ENCODE measurements at places on chromosomes 7 and 10.

DNA sequence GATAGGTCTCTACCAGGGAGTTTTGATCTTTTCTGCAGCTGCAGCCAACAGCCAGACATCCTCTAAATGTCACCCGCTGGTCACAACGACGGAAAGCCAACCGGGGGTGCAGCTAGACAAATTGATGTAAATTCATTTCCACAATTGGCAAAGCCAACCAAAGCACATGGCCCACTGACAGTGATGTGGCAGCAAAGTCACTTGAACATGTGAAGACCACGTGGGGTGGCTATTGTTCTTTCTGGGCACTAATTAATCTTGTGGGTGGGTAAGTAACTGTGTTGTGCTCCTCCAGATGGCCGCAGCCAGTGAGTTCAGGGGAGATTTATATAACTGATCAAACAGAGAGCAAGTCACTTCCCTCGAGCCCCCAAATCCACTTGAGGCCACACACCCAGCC, 354.1 kb downstream of the ANKRD30A start:
- no peak for DNase-seq

DNA sequence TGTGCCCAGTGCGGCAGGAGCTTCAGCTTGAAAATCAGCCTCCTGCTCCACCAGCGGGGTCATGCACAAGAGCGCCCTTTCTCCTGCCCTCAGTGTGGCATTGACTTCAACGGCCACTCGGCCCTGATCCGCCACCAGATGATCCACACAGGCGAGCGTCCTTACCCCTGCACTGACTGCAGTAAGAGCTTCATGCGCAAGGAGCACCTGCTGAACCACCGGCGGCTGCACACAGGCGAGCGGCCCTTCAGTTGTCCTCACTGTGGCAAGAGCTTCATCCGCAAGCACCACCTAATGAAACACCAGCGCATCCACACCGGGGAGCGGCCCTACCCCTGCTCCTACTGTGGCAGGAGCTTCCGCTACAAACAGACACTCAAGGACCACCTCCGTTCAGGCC, 16.1 kb upstream of the ZNF282 start:
- no peak for DNase-seq

- DNase-seq, result no peak
Observed at GRCh38 chr7:83798489-83798888, 149.6 kb upstream of the SEMA3E start.

GRCh38 chr7:107383203-107383602, 86.7 kb upstream of the GPR22 start:
- no peak for DNase-seq

GRCh38 chr10:86668297-86669165, at the start of gene LDB3:
Gene LDB3 (plus strand): TSS chr10:86668511. CDS start chr10:86668692, 181 bp downstream.
- DNase-seq, result peak; percentile 29

DNA sequence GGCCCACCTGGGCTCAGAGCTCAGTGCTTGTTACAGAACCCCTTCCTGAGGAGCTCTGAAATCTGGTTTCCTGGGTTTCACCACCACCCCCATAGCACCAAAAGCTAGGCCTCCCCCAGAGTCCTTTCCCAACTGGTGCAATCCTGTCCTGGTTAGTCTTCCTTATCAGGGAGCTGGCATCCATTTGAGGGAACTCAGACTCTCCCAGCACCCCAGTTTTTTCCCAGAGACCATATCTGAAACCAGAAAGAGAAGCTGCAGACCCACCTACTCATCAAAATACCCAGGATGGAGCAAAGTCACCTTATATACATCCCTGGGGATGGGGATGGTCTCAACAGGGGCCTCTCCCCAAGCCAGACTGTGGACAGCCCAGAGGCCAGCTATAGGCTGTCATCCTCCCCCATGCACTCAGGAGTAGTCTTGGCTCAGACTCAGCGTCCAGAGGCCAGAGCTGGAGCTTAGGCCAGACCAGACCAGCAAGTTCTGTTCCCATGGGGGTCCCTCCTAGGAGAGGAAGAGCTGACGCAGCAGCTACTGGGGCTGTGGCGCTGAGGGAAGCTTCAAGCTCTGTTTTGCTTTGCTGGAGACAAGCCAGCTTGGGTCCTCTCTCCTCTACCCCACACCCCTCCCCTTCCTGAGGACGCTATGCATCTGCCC, 3.0 kb downstream of the TBATA start:
- DNase-seq, result no peak

DNA sequence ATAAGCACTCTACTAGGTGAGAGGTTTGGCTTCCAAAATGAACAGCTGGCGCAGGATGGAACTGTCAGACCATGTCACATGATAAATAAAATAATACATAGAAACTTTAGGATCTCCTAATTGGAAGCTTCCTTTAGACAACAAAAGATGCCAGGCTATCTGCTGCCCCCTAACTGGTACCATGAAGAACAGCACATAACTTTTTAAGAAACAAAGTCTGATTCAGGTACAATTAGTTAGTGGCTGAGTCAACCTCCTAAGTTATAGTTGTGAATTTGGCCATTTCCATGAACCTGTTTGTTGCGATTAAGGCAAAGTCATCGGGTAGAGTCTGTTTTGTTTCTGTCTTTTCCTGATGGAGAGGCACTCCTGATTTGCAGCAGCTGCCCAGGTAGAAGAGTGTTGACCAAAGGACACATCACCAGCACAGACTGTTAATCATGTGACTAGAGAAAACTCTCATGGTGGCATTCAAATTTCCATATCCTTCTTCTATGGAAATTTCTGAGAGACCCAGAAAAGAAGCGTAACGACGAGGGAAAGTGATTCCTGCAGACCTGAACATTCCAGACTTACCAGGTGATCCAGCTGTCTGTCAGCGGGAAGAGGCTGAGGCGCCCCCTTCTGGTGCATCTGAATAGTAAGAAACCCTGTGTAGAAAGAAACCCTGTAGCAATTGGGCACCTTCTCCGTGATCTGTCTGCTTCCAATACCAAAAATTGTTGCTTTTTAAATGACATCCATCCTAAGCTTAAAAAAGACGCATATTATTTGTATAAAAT, 8.6 kb upstream of the INHBA start:
- no peak for DNase-seq

- DNase-seq, result no peak
Observed at GRCh38 chr10:22454634-22455033, 109.3 kb downstream of the SPAG6 start.

DNA sequence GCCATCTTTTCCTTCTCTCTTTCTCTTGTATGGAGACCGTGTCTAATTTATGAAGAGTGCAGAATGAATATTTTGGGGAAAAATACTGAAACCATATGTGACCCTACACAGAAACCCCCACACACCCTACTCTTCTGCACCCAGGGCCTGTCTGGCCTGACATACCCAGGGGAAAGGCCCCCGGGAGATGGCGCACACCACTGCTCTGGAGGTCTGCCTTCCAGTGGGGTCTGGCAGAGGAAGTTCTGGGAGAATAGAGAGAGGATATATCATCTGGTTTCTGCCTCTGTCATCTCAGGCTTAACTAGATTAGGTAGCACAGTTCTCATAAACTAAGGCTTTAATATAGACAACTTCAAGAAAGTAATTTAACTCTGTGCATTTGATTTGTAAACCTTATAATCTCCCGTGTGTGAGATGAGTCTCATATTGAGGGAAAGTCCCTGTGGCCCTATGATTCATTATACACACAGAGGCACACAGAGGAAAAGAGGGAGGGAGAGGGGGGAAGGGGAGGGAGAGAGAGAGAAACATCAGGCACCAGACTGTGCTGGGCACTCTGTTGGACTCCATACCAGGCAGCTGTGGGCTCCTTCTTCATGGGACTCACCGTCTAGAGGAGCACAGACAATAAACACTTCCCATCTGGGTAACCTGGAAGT, 123.3 kb downstream of the AOAH start:
- no peak for DNase-seq

GRCh38 chr10:93452143-93452542, 30.0 kb downstream of the MYOF start:
- DNase-seq, result no peak

DNA sequence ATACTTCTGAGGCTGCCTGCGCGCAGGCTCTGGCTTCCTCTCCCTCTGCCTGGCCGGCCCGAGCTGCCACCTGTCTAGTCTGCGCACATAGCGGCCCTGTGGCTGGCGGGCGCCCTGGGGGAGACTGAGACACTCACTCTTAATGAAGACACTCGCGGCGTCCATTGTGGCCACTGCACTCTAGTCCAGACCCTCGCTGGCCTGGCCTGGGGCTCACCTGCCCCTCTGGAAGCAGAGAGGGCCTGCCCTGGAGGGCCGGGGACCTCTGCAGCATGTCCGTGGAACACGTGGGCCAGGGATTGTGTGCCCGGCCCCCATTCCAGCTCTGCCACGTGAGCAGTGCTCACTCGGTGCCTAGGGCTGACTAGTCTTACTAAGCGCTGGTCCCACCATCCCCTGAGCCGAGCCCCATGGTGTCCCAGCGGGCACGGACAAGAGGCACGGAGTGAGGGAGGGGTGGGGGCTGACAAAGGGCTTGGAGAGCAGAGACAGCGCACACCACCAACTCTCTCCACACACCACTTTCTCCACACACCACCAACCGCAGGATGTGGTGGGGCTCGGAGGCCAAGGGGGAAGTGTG, 149.3 kb downstream of the ELFN1 start:
- DNase-seq, result no peak

GRCh38 chr10:69751214-69751613, 50.5 kb upstream of the COL13A1 start:
- no peak for DNase-seq

- DNase-seq, result no peak
Observed at GRCh38 chr7:90621125-90621746, 25.1 kb downstream of the CDK14 start.

- no peak for DNase-seq
Observed at GRCh38 chr10:75620356-75620755, 188.9 kb downstream of the LRMDA start.

DNA sequence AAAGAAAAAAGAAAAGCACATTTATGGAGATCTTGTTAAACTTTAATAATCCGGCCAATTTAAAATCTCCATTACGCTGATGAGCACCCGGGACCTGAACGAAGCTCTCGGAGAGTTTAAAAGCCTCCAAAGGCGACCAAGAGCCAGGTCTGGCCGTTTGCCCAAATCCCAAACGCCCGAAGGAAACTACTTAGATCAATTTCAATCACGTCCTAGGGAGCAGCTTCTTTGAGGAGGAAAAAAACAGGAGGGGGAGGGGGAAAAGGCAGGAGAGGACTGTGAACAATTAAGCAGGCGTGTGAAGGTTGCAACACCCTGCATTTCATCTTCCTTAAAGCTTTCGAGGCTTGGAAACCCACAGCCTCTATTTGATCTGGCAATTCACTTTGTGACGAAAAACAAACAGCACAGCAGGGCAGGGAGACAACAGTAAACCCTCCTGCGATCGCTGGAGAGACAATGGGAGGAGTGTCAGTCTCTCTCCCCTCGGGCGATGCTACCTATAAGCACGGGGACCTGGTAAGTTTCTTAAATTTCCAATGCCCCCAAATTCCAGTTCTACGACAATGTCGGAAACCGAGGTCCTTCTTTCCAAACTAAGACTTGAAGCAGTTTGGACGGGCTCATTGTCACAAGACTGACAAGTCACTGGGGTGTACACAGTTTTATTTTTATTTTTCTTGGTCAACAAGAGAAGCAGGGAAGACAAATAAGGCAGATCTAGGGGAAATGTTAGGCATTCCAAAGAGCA, 1.2 kb downstream of the KLF6 start:
- no peak for DNase-seq

GRCh38 chr10:72336259-72337038, 18.3 kb downstream of the DNAJB12 start:
- DNase-seq, result no peak

- no peak for DNase-seq
Observed at GRCh38 chr7:77563275-77563674, 26.2 kb downstream of the PTPN12 start.

DNA sequence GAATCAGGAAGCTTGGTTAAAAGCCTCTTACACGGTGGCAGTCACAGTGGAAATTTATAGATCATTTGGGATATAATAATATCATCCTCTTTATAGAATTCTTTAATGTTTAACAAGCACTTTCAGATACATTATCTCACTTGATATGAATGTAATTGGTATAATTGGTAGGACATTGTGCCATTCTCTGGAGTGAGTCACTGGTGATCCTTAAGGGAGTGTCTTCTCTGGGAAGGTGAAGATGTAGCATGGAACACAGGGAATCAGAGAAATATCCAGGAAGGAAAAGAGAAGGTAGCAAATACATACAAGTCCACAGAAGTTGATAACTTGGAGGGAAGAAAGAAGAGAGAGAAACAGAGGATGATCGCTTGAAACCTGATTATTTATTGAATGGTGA, 9.8 kb downstream of the PTPRZ1 start:
- no peak for DNase-seq

- DNase-seq, result no peak
Observed at GRCh38 chr10:114743521-114744231, 77.9 kb upstream of the FHIP2A start.

- no peak for DNase-seq
Observed at GRCh38 chr10:60827791-60828488, 49.7 kb downstream of the CDK1 start.

DNA sequence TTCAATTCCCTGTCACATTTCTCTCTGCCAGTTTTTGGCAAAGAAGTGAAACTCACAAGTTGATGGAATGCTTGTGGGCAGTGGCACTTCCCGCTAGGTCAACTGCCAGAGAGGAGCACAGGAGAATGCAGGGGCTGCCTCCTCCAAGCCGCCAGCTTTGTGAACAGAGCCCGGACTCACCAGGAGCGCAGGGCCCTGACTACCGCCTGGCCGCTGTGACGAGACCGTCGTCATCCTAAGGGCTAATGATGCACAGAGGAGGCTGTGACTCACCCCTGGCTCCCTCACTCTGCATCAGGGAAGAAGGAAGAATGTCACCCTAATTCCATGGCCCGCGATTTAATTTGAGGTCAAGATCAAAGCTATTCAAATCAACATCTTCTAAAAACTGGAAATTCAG, 123.9 kb downstream of the TAX1BP1 start:
- DNase-seq, result peak; percentile 14

DNA sequence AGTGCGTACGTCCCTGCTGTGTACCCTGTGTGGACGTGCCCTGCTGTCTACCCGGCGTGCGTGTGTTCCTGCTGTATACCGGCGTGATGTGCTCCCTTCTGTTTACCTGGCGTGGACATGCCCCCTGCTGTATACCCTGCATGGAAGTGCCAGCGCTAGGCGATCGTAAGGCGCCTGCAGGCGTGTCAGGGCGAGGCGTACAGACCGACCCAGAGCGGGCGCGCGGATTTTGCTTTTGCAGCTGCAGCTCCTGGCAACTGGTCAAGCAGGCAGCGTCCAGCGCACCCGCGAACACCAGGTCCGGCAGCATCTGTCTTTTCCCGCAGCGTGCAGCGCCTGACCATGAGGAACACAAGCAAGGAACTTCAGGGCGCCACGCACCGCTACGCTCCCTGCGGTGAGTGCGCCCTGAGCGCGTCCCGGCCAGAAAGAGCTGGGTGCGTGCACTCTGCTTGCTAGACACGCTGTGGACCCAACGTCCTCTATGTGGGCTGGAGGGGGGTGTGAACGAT, 680 bp downstream of the C7orf57 start:
- DNase-seq, result no peak

GRCh38 chr10:43121444-43121843, 16.8 kb upstream of the CSGALNACT2 start:
- DNase-seq, result no peak

DNA sequence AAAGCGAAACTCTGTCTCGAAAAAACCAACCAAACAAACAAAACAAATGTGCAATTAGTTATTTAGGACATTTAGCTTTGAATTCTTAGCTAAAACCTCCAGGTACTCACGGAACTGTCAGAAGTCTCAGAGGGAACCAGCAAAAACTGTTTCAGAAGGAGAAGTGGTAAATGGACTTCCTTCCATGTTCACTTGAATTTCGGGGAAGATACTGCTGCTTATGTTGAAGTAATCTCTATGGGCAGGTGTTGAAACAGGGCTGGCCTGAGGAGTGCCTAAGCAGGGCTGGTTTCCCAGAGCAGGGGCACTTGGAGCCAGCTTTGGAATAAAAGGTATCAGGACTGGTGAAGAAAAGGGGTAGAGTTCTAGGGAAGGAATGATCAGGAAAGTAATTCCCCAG, 2.4 kb upstream of the EXOC6 start:
- no peak for DNase-seq

Measured in amniotic stem cell (primary cell).